Stimulated activated CD4-positive, alpha-beta T cell treated with anti-CD3 and anti-CD28 coated beads, Interleukin-1b, Interleukin-23, amount 100 ng/mL, for 1 hour (primary cell): ENCODE measurements at places on chromosomes 6 and 20.

DNA sequence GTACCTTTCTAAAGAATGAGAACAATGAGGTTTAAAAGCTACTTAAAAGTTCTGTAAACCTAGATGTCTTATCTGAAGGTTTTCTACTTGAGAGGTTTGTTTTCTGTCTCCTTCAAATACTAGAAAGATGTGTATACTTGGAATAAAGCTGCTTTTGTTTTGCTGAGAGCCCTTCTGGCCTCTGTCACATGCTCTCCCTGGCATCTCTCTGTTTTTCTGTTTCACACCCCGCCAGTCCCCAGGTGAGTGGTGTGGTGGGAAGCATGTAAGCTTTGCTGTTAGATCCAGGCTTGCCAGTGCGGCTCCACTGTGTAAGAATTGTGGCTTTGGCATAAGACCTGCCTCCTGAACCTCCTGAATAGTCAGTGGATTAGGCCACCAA is 56.8 kb downstream of the SNX9 start:
- no peak for DNase-seq

- no peak for DNase-seq
Measured at GRCh38 chr20:63735859-63736718, at the start of gene LIME1. Gene LIME1 (plus strand): TSS chr20:63736664. CDS start chr20:63737550, 886 bp downstream.

GRCh38 chr20:62148908-62149314 is 5.3 kb downstream of the SS18L1 start:
- DNase-seq, result no peak

DNA sequence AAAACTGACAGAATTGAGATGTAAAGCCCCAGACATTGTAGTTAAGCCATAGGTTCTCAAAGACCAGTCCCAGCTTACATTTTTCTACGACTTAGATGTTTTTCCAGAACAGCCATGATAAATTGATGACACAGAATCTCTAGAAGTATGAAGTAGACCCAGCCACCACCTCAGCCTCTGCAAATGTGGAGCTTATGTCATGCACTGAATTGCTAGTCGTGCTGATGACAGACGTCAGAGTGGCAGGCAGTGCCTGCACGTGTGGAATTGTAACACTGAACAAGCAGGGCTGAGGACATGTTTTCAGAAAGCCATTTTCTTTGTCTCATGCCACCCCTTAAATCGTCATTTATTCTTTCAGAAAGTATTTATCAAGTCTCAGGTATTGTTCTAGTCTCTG is 72.4 kb upstream of the TMEM181 start:
- DNase-seq, result no peak

DNA sequence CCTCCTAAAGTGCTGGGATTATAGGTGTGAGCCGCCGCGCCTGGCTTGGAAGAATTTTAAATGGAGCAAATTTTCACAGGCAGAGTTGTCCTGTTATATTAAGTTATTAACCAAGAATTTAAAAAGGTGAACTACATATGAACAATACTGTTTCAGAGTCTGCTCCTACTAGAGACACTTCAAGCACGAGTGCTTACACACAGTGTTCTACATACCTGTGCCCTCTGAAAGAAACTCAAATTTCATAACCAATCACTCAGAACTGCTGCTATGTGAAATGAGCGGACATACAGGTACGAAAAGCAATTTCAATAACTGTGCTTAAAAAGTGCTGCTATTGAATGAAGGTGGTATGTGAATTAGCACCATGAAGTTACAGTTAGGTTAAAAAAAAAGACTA is 262.0 kb downstream of the SYNE1 start:
- no peak for DNase-seq

DNA sequence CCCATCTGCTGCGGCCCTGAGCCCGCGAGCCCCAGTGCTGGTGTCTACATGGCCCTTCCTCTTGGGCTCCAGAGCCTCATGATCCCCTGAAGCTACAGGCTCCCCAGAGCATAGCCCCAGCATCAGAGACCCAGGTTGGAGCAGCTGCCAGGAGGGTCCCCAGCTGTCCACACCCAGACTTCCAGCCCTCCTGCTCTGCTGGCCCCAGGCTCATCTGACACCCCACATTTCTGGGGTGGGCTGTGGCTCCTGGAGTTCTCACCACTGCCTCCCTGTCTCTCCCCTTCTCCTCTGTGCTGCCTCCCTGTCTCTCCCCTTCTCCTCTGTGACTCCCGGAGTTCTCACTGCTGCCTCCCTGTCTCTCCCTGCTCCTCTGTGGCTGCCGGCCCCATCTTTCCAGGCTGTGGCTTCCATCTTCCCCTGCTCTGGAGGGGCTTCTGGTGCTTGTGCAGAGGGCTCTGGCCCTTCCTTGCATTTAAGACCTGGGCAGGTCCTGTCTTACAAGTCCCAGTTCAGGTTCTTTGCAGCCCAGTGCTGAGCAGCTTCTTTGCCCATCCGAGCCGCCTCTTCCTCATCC is 108.1 kb downstream of the ERMARD start:
- DNase-seq, result no peak

- no peak for DNase-seq
Measured at GRCh38 chr6:114638341-114638740, 295.5 kb upstream of the HS3ST5 start.

- DNase-seq, result no peak
Measured at GRCh38 chr6:110875548-110876169, 1.1 kb downstream of the AMD1 start.

DNA sequence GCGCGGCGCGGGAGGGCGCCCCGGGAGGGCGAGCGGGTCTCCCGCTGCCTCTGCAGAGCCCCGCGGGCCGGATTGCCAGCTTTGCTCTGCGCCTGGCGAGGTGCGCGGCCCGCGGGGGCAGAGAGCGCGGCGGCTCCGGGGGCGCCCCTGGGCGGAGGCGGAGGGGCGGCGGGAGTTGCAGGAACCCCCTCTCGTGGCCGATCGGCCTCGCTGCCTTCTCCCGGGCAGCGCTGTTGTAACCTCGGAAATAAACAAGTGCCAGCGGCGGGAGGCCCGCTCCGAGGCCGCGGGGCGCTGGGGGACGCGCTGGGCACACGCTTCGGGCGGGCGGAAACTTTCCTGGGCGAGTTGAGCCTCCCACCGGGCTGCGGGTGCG is 1.2 kb downstream of the CDH4 start:
- no peak for DNase-seq

- DNase-seq, result no peak
Measured at GRCh38 chr6:79634491-79635231, 3.5 kb downstream of the SH3BGRL2 start.
